ENCODE measurements at places on chromosomes 7 and 10.
A peak's percentile ranks its signal among the peaks of the same experiment; 100 is the strongest.

DNA sequence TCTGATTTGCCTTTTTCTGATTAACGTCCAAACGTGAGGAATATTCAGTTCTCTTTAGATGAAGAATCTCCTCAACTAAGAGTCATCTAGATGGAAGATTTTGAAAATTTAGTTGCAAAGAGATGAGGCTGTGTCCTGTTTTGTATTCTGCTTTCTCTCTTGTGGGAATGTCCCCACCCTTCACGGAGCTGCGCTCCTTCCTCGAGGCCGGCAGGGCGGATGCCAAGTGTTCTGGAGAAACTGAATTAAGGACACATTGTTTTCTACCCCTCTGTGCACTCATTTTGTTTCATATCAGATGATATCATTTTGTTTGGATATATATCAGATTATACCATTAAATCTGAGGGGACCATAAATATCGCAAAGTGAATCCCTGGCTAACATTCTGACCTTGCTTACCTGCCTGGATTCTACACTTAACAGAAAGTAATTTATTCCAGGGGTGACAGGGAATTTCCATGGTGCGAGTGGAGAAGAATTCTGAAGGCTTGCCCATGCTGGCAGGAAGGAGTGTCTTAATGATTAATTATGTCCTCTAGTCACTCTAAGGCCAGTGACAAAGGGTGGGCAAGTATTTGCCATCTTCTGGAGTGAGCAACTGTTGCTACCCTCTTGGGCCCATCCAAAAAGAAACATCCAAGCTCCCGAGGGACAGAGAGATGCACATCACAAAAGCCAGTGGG is 47.9 kb upstream of the IGFBP3 start:
- DNase-seq = no peak

- no peak for DNase-seq
Observed at GRCh38 chr10:27504808-27505460, 830 bp downstream of the RAB18 start.

DNA sequence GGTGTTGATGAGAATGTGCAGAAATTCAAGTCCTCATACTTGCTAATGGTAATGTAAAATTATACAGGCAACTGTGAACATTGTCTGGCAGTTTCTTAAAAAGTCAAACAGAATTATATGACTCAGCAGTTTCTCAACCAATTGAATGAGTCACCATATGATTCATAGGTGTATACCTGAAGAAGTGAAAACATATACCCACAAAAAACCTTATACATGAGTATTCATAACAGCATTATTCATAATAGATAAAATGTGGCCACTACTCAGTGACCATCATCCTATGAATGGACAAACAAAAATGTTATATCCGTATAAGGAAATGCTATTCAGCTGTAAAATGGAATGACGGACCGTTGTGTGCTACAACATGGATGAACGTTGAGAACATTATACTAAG is 253.5 kb downstream of the MALRD1 start:
- DNase-seq = no peak

- no peak for DNase-seq
Observed at GRCh38 chr7:130986261-130986690, 252.3 kb upstream of the KLF14 start.

GRCh38 chr10:54905578-54906192 is 104.7 kb upstream of the PCDH15 start:
- no peak for DNase-seq

GRCh38 chr7:151825721-151826120 is 51.2 kb downstream of the PRKAG2 start:
- no peak for DNase-seq

GRCh38 chr10:62689712-62690111 is 114.8 kb upstream of the ADO start:
- DNase-seq = no peak

GRCh38 chr7:20785157-20786048 is 1.3 kb downstream of the SP8 start:
- DNase-seq = no peak

- no peak for DNase-seq
Observed at GRCh38 chr10:80542053-80542452, 4.4 kb downstream of the SH2D4B start.

- no peak for DNase-seq
Observed at GRCh38 chr7:92158660-92159575, 20.0 kb downstream of the LRRD1 start.

DNA sequence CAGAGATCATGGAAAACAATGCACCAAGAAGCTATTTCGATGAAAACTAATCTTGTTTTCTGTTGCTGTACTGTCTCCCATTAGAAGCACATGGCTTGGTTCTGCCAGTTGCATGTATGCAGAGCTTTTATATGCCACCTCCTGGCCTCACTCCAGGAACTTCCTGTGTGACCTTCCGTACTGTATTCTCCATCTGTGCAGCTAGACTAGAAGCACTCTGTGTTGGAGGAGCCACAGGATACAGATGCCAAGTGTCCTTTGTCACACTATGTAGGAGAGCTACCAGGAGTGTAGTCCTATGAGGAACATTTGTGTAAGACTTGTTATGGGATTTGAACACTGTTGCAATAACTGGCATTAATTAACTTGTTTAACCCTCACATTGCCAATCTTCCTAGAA is 503.5 kb upstream of the TPK1 start:
- no peak for DNase-seq

DNA sequence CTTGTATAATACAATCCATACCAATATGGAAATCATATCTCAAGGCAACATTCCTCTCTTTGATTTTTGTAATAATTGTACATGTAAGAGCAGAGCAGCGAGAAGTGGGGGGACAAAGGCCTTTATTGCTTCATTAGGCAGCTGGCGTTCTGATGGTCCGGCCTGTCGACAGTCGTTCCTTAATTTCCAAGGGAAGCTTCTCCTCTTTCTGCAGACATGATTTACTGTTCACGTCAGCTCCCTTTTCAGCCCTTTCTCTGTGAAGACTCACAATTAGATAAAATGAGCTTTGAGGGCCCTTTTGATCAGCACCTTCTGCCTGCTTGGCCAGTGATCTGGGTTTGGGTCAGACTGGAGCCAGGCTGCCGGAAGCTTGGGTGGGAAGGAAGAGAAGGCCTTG is 65.6 kb upstream of the CTBP2 start:
- DNase-seq = no peak

GRCh38 chr7:36205803-36206202 is 52.7 kb downstream of the EEPD1 start:
- no peak for DNase-seq

GRCh38 chr7:8290645-8291308 is 28.8 kb upstream of the ICA1 start:
- no peak for DNase-seq

GRCh38 chr10:119457966-119458766 is 84.4 kb downstream of the RGS10 start:
- no peak for DNase-seq

- no peak for DNase-seq
Observed at GRCh38 chr7:22783421-22783820, 39.2 kb downstream of the TOMM7 start.

DNA sequence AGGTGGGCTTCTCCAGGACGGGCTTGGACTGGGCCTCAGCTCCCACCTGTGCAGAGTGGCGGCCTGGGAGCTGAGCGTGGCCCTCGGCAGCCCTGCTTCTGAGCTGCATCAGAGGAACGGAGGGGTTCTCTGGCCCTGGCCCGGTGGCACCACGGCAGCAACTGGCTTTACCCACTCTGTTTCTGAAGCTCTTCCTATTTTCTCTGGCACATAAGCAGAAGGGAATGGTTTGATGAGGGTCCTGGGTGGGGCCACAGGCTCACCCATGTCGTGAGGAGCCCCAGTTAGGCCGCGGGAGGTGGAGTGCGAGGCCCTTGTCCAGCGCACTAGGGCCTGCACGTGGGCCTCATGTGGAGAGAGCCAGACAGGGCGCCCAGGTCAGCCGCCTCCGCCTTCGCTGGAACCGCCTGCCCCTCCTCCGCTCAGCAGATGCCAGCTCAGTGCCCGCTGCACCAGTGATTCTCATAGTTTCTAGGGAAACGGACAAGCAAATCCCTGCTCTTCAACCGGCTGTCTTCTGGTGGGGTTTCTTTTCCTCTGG is 284.0 kb downstream of the CELF2 start:
- no peak for DNase-seq

- no peak for DNase-seq
Observed at GRCh38 chr7:86991771-86992191, 67.7 kb downstream of the ELAPOR2 start.

GRCh38 chr7:42972699-42973500 is 40.7 kb downstream of the MRPL32 start:
- no peak for DNase-seq

DNA sequence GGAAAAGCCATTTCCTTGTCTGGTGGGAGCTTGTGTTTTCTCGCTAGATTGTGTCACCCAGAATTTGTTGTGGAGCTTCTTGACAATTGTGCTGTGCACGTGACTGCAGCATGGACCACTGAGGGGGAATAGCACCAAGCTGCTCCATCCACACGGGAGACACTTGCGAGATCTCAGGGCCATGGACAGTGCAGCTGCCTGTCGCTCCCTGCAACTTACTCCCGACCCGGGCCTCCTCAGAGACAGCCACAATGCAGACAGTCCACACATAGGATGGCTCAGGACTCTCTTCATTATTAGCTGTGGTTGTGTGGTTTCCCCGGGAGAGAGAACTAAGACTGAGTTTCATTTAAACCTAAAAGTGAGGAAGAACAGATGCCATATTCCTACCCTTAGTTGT is 673.2 kb upstream of the GALNT17 start:
- DNase-seq = no peak

DNA sequence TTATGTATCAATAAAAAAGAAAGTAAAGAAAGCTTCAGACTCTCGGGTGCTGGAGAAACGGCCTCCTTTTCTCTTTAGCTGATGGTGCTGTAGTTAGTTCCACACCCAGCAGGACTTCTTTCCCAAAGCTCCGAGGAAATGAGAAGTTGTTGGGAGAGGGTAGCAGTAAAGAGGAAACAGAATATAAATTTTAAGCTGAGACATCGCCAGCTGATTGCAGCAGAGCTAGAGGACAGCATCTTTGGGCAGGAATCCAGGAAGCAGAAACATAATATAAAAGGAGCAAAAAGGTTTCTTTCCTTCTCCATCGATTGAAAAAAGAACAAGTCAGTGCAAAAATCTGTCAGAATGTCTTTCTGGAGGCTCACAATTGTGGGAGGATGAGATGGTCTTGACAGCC is 616.9 kb upstream of the FOXK1 start:
- no peak for DNase-seq

DNA sequence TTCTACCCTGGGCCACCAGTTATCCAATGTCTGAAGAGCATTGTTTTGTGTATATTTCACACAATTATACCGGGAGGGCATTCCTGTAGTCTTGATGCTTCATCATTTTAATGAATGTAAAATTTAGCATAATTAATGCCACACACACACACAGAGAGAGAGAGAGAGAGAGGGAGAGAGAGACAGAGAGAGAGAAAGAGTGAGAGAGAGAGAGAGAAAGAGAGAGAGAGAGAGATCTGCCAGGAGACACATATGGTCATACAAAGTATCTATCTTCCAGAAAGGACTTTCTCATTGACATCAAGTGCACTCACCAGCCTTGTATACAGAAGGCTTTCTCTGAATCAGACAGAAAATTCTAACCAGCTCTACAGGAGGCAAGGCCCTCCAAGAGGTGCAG is 72.3 kb downstream of the KLF6 start:
- DNase-seq = no peak

GRCh38 chr7:27746486-27746885 is 6.5 kb downstream of the TAX1BP1 start:
- no peak for DNase-seq

- DNase-seq = peak; percentile 42
Observed at GRCh38 chr10:80468002-80468401, 13.9 kb downstream of the TSPAN14 start.

DNA sequence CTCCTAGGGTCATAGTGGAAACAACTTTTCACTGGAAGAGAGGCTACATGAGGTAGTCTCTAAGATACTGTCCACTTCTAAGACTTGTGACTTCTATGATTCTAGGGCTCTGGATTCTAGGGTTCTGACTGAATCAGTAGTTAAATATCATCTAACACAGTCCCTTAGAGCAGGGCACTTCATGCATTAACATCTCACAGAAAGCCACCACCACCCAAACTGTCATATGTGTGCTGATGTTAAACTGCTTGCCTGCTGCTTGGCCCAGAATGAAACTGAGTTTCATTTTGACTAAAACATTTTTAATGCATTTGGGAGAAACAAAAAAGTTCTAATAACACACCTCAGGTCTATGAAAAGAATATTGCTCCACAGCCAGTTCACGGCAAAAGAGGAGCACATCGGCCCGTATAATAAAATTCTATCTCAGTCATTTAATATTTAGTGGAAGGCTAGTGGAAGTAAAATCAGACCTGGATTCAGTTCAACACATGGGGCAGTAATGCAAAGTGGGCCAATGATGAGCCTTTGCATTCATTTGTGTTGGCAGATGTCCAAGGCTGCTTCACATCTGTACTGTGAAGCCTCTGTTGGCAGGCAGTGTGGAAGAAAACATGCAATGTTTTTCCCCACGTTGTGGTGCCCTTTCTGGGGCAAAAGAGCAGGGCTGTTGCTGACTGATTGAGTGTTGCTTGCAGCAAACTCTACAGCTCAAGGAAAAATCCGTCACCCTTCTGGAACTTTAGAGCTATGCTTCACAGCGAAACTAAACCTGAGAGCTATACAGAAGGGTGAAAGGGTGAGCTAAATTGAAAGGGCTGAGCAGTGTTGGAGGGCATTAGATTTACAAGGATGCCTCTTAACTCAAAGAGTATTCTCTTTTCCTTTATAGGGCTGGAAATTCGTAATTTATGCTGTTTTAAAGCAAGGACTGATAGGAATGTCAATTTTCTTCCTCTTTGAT is 33.5 kb upstream of the AUTS2 start:
- DNase-seq = no peak

DNA sequence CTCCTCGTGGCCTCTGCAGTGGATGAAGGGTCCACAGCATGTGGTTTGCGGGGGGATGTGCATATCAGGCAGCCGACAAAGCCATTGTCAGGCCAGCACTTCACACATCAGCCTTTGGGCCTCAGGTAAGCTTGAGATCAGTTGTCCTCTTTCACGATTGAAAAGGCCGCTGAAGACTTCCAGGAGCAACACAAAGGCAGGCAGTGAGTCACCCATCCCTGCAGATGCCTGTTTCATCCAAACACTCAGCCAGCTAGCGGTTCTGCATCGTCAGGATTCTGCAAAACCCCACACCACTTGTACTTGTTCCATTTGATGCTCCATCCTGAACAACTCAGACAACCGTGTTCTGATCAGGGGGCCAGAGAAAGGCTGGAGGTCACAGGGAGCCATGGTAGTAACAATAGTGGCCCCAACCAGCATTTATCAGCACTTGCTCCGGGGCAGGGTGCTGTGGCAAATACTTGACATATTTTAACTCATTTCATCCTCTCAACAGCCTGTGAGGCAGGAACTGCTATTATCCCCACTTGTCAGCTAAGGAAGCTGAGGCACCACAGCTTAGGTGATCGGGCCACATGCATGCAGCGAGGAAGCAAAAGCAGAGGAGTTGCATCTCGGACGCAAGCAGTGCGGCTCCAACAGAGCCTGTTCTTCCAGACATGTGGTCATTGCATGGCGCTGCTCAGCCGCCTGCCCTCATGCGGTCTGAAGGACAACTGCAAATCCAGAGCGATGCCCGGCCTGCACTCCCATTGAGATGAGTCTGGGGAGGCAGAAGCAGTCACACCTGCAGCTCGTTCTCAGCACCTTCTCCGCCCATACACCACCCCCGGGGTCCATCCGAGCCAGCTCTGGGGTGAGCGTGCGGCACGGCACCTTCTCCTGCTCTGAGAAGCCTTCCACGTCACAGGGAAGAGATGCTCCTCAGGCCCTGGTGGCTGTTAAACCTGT is 144.9 kb downstream of the PAXIP1 start:
- no peak for DNase-seq

- no peak for DNase-seq
Observed at GRCh38 chr10:47413531-47414226, 29.6 kb upstream of the ZNF488 start.

- DNase-seq = peak; percentile 8
Observed at GRCh38 chr7:29921404-29922010, 68.1 kb downstream of the SCRN1 start.
